ENCODE measurements at places on chromosomes 5 and 9.
A peak's percentile ranks its signal among the peaks of the same experiment; 100 is the strongest.

GRCh38 chr5:22938362-22938761 is 85.2 kb upstream of the CDH12 start:
- DNase-seq: no peak

GRCh38 chr5:125409234-125409860 is 662.9 kb upstream of the ZNF608 start:
- no peak for DNase-seq

DNA sequence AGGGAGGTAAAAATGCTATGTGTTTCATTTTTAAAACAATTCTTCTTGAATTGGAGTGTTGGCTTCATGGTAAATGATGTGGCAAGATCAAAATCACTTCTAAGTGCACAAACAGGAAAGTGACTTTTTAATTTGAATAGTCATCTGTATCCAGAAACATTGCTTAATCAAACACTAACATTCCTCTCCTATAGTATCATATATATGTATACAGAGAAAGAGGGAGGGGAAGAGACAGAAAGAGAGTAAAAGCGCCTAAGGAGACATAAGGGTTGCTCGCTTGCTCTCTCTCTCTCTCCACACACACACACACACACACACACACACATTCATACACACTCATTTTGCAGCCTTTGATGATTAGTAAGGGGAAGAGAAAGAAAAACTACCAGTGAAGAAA is 95.4 kb upstream of the PRDM9 start:
- no peak for DNase-seq

- no peak for DNase-seq
Measured at GRCh38 chr9:99357575-99357974, 135.5 kb downstream of the SEC61B start.

DNA sequence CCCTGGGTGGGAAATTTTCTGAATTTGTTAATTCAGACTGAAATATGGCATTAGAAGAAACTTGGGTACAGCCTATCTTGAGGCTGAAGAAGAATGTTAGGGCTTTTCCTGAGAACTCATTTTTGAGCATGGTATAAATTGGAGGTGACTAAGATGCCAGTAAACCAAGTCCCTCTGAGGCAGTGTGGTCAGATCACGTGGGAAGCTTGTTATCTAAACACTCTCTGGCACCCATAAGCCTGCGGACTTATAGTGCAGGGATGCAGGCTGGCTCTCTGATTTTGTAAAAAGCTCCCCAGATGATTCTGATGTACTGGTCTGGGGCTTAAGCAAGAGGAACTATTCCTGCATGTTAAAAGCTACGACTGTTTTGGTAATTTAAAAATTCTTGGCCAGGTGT is 34.3 kb downstream of the MTMR12 start:
- DNase-seq: peak; percentile 30

- DNase-seq: no peak
Measured at GRCh38 chr5:77847814-77848290, 71.7 kb upstream of the TBCA start.

- no peak for DNase-seq
Measured at GRCh38 chr9:93207326-93207814, 23.4 kb downstream of the WNK2 start.

DNA sequence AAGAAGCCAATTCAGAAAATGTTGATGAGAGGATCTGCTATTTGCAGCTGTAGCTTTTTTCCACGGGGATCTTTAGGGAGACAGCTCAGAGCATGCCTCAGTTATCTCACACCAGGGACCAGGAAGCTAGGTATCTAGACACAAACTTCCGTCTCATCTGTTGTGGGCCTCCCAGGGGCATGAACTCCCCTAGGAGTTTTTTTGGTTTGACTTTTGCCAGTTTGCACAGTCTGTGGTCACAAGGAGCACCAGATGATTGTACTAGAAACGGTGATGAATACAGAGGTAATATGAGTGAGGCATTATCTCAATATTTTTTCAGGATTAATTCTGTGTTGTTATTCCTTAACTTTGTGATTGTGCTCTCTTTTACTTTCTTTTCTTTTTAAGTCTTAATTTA is 533.2 kb upstream of the SEMA6A start:
- DNase-seq: no peak

GRCh38 chr5:112372543-112372942 is 46.5 kb downstream of the EPB41L4A start:
- no peak for DNase-seq

GRCh38 chr9:74496819-74497747 is at the start of gene RORB:
Gene RORB (plus strand): TSS chr9:74497335. CDS start chr9:74497977, 642 bp downstream.
- DNase-seq: peak; percentile 33

GRCh38 chr9:113712053-113712452 is 164.1 kb upstream of the ZNF618 start:
- no peak for DNase-seq

DNA sequence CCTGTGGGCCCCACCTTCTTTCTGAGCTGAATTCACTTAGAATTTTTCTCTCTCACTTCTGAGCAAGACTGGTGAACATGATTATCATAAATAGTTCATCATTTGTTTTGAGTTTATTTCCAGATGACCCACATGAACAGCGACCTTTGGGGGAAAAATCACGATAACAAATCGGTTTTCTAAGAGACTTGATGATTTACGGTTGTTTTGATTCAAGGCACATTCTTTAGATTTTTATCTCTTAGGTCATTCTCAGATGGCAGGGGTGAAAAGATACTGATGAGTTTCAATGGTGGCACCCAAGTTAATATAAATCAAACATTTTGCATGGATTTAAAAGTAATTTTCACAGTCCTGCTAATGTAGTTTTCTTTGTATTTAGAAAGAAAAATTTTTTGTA is 95.1 kb downstream of the DMXL1 start:
- DNase-seq: no peak

DNA sequence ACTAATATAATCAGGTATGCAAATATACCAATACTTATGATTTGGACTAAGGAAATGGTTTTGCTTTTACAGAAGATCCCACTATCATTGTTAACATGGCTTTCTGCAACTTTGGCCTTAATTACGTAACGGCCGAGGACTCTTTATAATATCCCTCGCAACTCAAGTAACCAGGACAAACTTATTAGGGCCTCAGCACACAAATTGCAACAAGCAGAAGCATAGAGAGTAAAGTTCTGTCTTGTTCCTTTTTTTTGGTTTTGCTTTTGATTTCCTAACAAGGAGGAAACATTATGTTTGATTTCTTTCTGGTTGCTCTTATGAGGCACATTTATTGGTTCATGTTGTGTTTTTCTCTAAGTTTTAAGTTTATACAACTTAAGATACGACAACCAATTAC is 60.4 kb downstream of the RORB start:
- DNase-seq: no peak

DNA sequence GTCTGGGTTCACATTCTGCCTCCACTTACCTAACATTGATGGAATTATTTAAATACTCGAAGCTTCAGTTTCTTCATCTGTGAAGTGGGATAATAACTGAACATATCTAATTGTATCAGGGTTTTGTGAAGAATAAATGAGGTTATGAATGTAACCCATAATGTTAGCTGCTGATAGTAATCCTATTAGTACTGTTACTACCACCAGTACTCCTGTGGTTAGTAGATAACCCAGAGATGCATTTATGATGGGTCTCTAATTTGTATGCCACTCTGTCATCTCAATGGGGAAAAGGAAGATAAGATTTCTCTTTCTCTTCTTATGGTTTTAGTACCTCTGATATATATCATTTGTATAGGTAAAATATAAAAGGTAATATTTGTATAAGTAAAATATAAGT is 16.0 kb downstream of the CPEB4 start:
- DNase-seq: no peak

DNA sequence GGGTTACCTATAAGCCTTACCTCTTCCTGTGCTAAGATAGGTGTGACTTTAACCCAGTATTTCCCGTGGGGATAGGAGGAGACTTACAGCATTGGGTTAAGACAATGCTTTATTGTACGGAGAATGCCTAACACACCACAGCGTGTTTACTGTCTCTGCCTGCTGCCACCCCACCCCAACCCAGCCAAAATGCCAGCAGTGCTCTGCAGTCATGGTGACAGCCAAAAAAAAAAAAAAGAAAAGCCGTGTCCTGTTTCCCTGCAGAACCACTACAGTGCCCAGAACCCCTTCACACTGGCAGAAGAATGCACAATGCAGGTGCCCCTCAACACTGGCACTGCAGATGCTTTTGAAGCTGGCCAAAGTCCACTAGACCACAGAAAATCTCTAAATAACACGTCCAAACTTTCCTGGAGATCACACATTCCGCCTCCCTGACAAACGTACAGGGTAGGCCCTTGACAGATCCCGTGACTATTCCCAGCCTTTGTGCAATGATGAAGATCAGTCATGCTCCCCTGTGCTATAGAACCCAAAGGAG is 102.2 kb downstream of the SERINC5 start:
- DNase-seq: no peak

DNA sequence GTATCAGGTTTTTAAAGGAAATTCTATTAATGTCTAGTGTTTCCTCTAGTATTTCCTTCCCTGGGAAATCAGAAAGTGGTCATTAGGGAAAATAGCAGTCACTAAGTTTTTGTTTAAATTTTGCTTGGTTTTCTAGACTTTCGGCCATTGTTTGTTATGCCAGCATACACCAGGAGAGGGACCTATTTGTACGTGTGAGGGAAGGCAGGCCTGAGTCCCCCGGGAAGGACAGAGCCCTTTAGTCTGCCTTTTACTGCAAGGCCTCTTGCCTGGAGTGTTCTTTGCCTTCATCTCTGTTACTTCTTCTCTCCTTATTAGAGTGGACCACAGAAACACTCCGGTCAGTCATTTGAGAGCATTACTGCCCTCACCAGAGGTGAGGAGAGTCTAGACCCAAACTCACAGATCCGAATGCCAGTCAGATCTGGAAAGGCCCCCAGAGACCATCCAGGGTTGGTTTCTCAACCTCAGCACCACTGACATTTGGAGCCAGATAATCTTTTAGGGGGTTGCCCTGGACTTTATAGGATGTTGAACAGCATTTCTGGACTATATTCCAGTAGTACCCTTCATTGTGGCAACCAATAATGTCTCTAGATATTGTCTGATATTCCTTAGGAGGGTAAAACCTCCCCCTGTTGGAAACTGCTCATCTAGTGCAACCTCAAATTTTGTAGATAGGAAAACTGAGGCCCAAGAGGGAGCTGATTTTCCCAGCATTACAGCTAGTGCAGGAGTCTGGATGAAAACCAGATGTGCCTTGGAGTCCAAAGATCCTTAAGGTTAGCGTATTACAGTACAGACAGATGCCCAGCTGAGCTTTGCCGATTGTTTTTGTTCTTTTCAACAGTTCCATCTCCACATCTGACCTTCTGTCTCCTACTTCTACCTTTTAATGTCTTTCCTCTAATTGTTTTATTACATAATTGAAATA is 93.0 kb upstream of the NIPAL4 start:
- no peak for DNase-seq

DNA sequence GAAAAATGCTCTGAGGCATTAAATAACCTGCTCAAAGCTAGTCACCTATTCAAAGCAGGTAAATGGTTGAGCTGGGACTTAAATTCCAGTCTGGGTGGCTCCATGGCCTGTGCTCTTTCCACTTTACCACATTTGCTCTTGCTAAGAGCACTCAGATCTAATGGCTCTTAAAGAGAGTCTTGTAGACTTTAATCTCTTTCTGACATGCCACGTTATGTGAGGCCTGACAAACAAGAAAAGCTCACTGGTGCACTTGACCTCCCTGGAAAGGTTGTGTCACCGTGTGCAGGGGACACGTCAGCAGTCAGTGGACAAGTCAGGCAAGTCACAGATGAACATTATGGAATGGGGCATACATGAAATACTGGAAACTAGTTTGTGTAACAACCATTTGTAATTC is 129.9 kb upstream of the RPS23 start:
- no peak for DNase-seq

GRCh38 chr5:116574367-116575325 is at the start of gene SEMA6A:
Gene SEMA6A (minus strand): TSS chr5:116574823. CDS start chr5:116504944, 69,879 bp downstream.
- DNase-seq: peak; percentile 84

GRCh38 chr5:38509185-38509584 is 47.3 kb downstream of the LIFR start:
- DNase-seq: no peak

GRCh38 chr5:72281764-72282499 is 38.1 kb downstream of the MRPS27 start:
- DNase-seq: no peak

- DNase-seq: no peak
Measured at GRCh38 chr9:109158651-109159050, 8.4 kb downstream of the FRRS1L start.

DNA sequence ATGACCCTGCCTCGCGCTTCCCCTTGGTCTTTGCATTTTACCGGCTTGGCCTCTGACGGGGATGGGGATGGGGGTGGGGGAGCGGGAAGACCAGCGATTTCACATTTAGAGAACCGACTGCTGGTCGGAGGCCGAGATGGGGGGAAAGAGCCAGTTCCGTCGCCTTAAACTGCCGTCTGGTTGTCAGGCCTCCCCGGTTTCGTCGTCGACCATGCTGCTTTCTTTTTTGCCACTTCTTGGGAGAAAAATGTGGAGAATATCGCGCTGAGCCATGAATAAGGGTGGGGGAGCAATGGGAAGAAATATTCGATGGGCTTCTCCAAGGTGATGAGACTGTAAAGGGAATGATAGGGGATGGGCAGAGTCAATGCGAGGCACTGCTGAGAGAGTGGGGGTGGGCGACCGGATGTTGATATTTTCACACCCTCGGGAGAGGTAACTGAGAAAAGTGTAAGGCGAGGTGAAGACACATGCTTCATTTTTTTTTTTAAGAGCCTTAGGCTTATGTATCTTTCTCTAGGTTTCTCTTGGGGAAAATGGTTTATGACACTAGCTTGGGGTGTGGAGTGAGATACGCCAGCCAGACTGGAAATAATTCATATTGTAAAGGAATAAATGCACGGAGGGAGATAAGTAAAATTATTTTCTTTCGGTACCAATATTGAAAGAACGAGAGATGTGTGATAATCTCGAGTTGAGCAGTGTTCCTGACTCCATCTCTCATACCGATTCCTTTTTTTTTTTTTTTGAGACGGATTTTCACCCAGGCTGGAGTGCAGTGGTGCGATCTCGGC is 1.1 kb downstream of the KIF2A start:
- DNase-seq: peak; percentile 73

- DNase-seq: no peak
Measured at GRCh38 chr5:32274548-32275395, 38.0 kb downstream of the MTMR12 start.

GRCh38 chr5:138655530-138656190 is 80.5 kb upstream of the HSPA9 start:
- no peak for DNase-seq

DNA sequence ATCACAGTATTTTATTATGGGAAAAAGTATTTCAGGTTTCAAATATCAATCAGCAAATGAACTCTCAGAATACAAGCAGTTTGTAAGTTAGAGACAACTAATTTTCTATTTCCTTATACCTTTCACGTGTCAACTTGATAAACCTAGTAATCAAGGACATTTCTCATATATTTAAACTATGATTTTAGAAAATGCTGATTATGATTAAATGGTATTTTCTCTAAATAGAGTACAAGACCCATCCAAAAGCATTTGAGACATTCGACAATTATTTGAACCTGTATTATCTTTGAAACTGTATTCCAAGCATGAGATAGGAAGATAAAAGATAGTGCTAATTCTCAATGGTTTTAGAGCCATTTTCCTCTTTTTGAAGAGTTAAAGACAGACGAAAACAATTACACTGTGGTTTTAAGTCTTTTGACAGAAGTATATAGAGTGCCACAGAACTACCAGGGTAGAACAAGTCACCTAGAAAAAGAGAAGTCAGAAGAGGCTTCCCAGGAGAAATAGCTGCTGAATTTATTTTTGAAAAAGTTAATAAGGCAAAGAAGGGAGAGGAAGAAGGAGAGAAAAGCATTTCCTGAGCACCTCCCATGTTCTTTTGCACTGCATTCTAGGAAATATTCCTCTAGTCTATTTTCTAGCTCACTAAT is 5.6 kb downstream of the MEIKIN start:
- DNase-seq: no peak
